Suprapubic skin (tissue), 4 donors: ENCODE measurements at places on chromosomes 7 and 10. TPM values are rescaled to one million over a fixed set of nuclear protein-coding genes. Genes with fewer than 3 reads are reported as not detected.
A peak's percentile ranks its signal among the peaks of the same experiment; 100 is the strongest.

The AKR1C4 gene
- total RNA-seq = not detected

- no peak overlapping the region for H3K27ac ChIP-seq
- H3K4me1 ChIP-seq = peaks cover 53% of the 10 kb centered on the region
- peaks cover 100% of the 10 kb centered on the region for H3K27me3 ChIP-seq
- DNase-seq = no peak
Observed at GRCh38 chr7:23469961-23470250, 385 bp downstream of the IGF2BP3 start.

The CUBN gene
- total RNA-seq = 1.2 TPM

DNA sequence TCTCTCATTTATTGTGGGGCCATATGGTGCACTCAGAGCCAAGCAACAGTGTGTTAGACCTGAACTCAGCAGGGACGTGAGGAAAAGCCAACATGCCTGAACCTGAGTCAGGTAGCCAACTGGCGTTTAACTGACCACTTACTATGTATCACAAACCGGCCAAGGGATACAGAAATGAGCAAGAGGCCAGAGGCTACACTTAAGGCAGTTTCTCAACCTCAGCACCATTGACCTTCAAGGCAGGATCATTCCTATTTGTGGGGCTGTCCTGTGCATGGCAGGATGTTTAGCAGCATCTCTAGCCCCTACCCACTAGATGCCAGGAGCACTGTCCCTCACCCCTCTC is 103.5 kb upstream of the NANOS1 start:
- no peak for DNase-seq
- no peak overlapping the region for H3K27ac ChIP-seq
- no peaks in the 10 kb centered on the region for H3K36me3 ChIP-seq
- H3K4me1 ChIP-seq = no peaks in the 10 kb centered on the region

GRCh38 chr10:90112681-90113080 is 411.3 kb downstream of the KIF20B start:
- H3K4me1 ChIP-seq = no peaks in the 10 kb centered on the region
- no peaks in the 10 kb centered on the region for H3K27me3 ChIP-seq
- DNase-seq = no peak
- no peak overlapping the region for H3K27ac ChIP-seq
- H3K36me3 ChIP-seq = no peaks in the 10 kb centered on the region

The TEX47 gene
- total RNA-seq = not detected

GRCh38 chr10:123021517-123021916 is 12.7 kb downstream of the ACADSB start:
- H3K4me3 ChIP-seq = no peak overlapping the region
- no peak overlapping the region for H3K27ac ChIP-seq
- H3K27me3 ChIP-seq = no peaks in the 10 kb centered on the region
- no peak for DNase-seq
- no peaks in the 10 kb centered on the region for H3K36me3 ChIP-seq

DNA sequence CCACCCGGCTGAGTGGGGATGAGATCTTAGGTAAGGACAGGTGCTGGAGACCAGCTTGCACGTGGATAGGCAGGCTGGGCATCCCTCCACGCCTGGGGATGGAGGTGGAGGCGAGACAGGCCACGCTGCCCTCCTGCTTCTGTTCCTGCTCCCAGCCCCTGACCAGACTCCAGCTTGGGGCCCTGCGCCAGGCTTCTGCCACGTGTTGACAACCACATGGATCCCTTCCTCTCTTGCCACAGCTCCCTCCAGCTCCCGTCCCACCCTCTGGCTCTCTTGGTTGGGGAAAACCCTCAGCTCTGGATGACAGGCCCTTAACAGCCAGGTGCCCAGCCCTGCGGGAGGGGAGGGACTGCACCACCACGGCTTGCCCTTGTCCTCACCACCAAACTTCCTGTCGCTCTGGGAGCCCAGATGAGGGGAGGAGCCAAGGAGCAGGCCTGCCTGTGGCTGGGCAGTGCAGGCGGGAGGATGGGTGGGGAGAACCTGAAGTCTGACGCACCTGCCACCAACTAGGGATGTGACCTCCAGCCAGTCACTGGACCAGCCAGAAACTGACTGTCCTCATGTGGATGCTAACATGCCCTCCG is 36.0 kb downstream of the KCNH2 start:
- no peak overlapping the region for H3K4me3 ChIP-seq
- peak; percentile 53 for DNase-seq
- H3K36me3 ChIP-seq = no peaks in the 10 kb centered on the region
- no peak overlapping the region for H3K27ac ChIP-seq
- peaks cover 45% of the 10 kb centered on the region for H3K4me1 ChIP-seq

The ARMC3 gene
- total RNA-seq = not detected

DNA sequence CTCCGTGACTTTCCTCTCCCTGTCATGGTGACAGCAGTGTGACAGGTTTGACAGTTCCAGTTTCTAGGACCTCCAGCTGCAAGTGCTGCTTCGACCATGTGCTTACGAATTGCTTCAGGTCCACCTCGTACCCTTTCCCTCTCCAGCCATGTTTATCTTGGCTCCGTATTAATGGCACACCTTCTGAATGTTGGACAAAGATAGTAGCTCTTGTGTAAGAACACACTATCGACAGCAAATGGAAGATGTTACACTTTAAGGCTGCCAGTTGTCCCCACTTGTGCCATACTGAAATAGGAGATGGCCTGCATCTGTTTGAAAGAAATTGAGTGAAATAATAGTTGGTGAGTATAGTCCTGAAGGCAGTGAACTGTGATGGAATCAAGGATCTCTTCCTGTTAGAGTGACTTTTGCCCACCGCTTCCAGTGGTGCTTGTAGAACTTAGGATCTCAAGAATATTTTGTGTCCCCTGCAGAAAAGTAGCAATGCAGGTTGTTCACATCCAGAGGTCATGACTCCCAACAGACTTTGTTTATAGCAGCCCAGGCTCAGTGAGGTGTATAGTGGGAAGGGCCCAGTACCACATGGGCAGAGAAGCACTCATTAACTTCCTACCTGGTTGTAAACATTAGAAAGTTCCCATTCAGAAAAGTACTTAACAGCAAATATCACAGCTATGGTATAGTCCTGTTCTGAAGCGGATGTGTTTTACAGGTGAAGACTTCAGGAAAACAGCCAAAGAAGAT is 629.7 kb upstream of the GALNT17 start:
- H3K27ac ChIP-seq = no peak overlapping the region
- H3K4me1 ChIP-seq = peaks cover 12% of the 10 kb centered on the region
- no peaks in the 10 kb centered on the region for H3K27me3 ChIP-seq
- H3K4me3 ChIP-seq = no peak overlapping the region

- no peak overlapping the region for H3K27ac ChIP-seq
- peaks cover 38% of the 10 kb centered on the region for H3K4me1 ChIP-seq
- H3K36me3 ChIP-seq = no peaks in the 10 kb centered on the region
- no peak for DNase-seq
- no peaks in the 10 kb centered on the region for H3K27me3 ChIP-seq
Observed at GRCh38 chr7:47553309-47553708, 28.6 kb downstream of the TNS3 start.

The NUPR2 gene
- total RNA-seq = 4.5 TPM

DNA sequence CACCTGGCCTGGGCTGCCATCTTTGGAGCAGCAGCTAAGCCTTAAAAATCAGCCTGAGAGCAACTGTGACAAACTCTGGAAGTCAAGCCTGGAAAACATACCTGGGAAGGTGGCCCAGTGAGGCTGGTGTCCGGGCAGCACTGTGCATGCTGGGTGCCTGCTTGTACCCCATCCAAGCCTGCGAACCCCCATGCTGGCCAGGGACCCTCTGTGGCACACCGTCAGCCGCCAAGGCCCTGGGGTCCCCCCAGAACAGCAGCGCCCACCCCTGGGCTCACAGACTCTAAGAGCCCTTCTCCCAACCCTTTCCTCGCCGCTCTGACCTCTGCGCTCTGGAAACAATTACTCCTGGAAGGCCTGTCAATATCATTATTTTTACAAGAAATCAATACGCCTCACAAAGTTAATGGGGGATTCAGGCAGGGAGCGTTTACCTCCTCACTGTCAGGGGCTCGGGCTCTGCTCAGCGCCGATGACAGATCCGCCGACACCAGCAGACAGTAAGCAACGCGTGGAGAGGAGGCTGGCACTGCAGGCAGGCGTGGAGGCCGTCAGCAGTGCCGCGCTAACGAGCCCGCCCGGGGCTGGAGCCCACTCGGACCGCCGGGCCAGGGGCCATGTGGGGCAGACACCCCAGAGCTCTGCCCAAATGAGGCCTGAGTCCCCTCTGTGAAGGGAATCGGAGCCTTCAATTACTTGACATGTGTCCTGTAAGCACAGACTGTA is 54.4 kb downstream of the EBF3 start:
- H3K36me3 ChIP-seq = no peaks in the 10 kb centered on the region
- DNase-seq = no peak
- H3K27me3 ChIP-seq = no peaks in the 10 kb centered on the region
- no peak overlapping the region for H3K27ac ChIP-seq
- H3K4me3 ChIP-seq = no peak overlapping the region

DNA sequence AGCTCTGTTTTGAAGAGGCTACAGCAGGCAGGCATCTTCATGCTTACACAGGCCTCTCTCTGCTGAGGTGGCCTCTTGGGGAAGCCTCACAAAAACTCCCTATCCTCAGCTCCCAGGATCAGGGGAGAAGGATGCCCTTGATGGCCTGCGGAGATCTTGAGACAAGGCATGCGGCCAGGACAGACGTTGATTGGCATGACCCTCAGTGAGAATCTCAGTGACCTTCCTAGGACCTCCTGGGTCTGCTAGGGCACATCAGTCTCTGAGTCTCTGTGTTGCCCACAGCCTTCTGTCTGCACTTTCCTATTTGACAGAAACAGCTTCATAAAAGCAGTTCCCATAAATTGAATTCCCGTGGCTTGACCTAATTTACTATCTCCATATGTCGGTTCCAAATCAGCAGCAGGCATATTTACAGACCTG is 1005.8 kb upstream of the C7orf33 start:
- no peaks in the 10 kb centered on the region for H3K4me1 ChIP-seq
- no peaks in the 10 kb centered on the region for H3K36me3 ChIP-seq
- DNase-seq = no peak
- H3K4me3 ChIP-seq = no peak overlapping the region
- no peak overlapping the region for H3K27ac ChIP-seq

- peaks cover 7% of the 10 kb centered on the region for H3K4me1 ChIP-seq
- no peak overlapping the region for H3K4me3 ChIP-seq
- no peak for DNase-seq
- no peaks in the 10 kb centered on the region for H3K27me3 ChIP-seq
- no peaks in the 10 kb centered on the region for H3K36me3 ChIP-seq
Observed at GRCh38 chr7:152989889-152990380, 230.4 kb downstream of the ACTR3B start.
